ENCODE measurements at places on chromosomes 6 and 20.

DNA sequence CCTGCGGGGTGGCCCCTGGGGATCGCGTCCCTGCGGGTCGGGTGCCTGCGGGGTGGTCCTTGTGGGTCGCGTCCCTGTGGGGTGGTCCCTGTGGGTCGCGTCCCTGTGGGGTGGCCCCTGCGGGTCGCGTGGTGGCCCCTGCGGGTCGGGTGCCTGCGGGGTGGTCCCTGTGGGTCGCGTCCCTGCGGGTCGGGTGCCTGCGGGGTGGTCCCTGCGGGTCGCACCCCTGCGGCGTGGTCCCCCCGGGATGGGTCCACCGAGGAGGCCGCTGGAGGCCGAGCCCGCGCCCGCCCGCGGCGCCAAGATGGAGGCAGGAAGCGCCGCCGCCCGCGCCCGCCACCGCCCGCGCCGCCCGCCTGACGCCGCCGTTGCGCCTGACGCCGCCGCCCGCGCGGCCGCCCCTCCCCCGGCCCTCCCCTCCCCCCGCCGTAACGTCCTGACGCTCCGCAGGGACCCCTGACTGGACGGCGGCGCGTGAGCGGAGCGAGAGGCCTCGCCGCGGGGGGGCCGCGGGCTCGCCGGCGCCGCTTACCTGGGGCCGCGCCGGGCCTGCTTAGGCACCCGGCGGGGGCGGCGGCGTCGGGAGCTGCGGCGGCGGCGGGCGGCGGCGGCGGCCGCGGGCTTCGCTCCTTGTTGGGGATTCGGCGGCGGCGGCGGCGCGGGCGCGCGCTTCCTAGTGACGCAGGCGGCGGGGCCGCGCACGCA lies at the start of gene GMEB2:
GMEB2 (minus strand) TSS at position 678 of the 705 bp plus-strand sequence. CDS start 7,704 bp downstream, outside the sequence.
- peak; percentile 98 for DNase-seq

DNA sequence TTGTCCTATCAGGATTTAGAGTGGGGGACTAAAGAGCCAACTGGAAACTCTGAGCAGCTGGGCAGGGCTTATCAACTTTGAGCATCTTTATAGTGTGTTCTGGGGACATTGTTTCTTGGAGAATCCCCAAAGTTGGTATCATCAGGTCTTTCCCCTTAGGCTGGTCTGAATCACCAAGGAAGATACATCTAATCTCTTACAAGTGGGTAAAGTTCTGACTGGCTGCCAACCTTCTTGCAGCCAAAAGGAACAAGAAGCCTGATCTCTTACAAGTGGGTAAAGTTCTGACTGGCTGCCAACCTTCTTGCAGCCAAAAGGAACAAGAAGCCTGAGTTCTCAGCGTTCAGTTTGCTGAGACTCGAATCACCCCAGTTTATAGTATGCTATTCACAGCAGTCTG lies 1.6 kb upstream of the MED23 start:
- DNase-seq, result no peak

DNA sequence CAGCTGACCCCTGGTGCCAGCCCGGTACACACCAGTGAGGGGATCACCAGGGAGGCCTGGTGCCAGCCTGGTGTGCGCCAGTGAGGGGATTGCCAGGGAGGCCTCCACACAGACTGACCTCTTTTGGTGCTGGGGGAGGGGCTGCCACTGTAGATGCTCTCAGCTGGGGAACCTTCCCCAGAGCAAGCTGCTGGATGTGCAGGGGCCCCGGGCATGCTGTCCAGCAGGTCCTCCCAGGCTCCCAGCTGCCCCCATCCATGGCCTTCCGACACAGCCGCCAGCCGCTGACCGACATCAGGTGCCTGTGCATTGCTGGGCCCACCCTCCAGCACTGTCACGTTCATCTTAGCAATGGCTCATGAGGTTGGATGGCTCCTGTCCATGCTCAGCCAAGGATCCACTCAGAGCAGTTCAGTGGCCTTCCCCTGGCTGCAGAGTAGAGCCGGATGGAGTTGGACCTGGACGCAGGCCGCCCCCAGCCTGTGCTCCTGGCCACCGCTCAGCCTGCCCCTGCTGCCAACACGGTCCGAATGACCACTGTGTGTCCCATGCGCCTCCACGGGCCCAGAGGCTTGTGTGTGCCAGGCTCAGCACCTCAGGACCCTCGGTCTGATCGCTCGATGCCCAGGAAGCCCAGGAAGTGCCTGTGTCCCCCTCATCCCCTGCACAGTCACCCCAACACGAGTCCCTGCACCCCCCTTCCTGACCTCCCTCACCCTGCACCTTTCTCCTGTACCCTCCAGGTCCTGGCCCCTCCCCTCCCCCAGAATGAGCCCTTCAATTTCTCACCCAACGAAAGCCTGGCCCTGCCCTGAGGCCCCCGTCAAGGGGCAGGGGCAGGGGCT lies 95.7 kb downstream of the YTHDF1 start:
- DNase-seq, result no peak

- peak; percentile 21 for DNase-seq
Observed at GRCh38 chr20:15930311-15931305, 642.6 kb downstream of the KIF16B start.

DNA sequence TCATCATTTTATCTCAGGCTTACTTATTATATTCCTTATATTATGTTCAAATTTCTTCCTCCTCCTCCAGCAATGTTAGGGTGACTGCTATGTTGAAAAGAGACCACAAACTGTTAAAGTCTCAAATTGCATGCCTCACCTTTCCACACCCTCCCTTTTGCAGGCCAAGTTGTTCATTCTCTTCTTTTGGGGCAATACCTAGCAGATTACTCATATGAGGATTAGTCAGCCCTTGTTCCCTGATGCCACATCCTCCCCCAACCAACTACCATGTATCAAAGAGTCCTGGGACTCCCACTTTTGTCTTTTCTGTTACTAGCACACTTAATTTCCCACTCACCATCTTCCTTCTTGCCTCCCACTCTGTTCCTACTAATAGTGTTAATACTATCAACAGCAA lies 434.7 kb downstream of the BCKDHB start:
- DNase-seq, result no peak

All from frontal cortex (tissue), 4 donors.